ENCODE measurements at places on chromosomes 6 and 20. TPM values are rescaled to one million over a fixed set of nuclear protein-coding genes. Genes with fewer than 3 reads are reported as not detected.
A peak's percentile ranks its signal among the peaks of the same experiment; 100 is the strongest.

- H3K4me3 ChIP-seq, result no peak overlapping the region
- H3K27ac ChIP-seq, result no peak overlapping the region
- no peaks in the 10 kb centered on the region for H3K27me3 ChIP-seq
- H3K36me3 ChIP-seq, result no peaks in the 10 kb centered on the region
- H3K4me1 ChIP-seq, result no peaks in the 10 kb centered on the region
- DNase-seq, result no peak
These were observed 110.5 kb downstream of the ARHGAP18 start for GRCh38 chr6:129599467-129599866.

Gene ULBP1
- total RNA-seq, result 5.1 TPM

GRCh38 chr6:4032475-4032874 lies 46.5 kb downstream of the FAM217A start:
- H3K27me3 ChIP-seq, result no peaks in the 10 kb centered on the region
- H3K27ac ChIP-seq, result no peak overlapping the region
- DNase-seq, result no peak
- no peak overlapping the region for H3K4me3 ChIP-seq
- H3K4me1 ChIP-seq, result peaks cover 8% of the 10 kb centered on the region

Gene PTPN1
- 10.9 TPM for total RNA-seq

Gene HCRTR2
- not detected for total RNA-seq

- H3K4me1 ChIP-seq, result no peaks in the 10 kb centered on the region
- no peak overlapping the region for H3K27ac ChIP-seq
- H3K27me3 ChIP-seq, result no peaks in the 10 kb centered on the region
- no peak overlapping the region for H3K4me3 ChIP-seq
- no peaks in the 10 kb centered on the region for H3K36me3 ChIP-seq
- no peak for DNase-seq
These were observed 447.3 kb upstream of the GJE1 start for GRCh38 chr6:141685416-141685815.

DNA sequence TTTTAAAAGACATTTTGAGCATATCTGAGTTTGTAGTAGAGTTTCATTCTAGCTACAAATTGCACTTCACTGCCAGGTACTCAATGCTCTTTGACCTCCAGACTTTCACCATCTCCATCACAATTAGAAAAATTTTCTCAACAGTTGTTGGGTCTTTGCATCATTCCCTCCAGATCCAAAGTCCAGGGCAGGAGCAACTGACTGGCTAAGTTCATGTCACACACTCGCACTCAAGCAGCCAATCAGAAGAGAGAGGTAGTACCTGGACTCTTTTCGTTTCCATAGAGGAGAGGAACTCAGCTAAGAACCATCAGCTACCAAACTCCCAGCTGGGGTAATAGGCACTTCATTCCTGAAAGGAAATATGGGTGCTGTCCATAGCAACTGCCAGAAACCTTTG lies 9.0 kb downstream of the SPINT3 start:
- H3K4me1 ChIP-seq, result no peaks in the 10 kb centered on the region
- no peak overlapping the region for H3K4me3 ChIP-seq
- DNase-seq, result no peak
- no peaks in the 10 kb centered on the region for H3K36me3 ChIP-seq
- no peak overlapping the region for H3K27ac ChIP-seq

Gene PBOV1
- total RNA-seq, result not detected

- H3K27me3 ChIP-seq, result no peaks in the 10 kb centered on the region
- peaks cover 33% of the 10 kb centered on the region for H3K4me1 ChIP-seq
- no peak for DNase-seq
- H3K27ac ChIP-seq, result peak overlapping the region; percentile 30
These were observed 66.1 kb downstream of the PRND start for GRCh38 chr20:4787820-4788219.

- H3K27me3 ChIP-seq, result no peaks in the 10 kb centered on the region
- H3K4me3 ChIP-seq, result no peak overlapping the region
- no peak overlapping the region for H3K27ac ChIP-seq
- no peak for DNase-seq
- no peaks in the 10 kb centered on the region for H3K4me1 ChIP-seq
These were observed 5.9 kb upstream of the LPIN3 start for GRCh38 chr20:41334443-41335421.

- H3K27me3 ChIP-seq, result no peaks in the 10 kb centered on the region
- no peaks in the 10 kb centered on the region for H3K4me1 ChIP-seq
- no peak overlapping the region for H3K4me3 ChIP-seq
These were observed 14.5 kb upstream of the TFB1M start for GRCh38 chr6:155328539-155329459.

- no peaks in the 10 kb centered on the region for H3K27me3 ChIP-seq
- H3K36me3 ChIP-seq, result no peaks in the 10 kb centered on the region
- no peaks in the 10 kb centered on the region for H3K4me1 ChIP-seq
- no peak overlapping the region for H3K27ac ChIP-seq
These were observed 232.4 kb downstream of the BMP7 start for GRCh38 chr20:57034001-57034400.

DNA sequence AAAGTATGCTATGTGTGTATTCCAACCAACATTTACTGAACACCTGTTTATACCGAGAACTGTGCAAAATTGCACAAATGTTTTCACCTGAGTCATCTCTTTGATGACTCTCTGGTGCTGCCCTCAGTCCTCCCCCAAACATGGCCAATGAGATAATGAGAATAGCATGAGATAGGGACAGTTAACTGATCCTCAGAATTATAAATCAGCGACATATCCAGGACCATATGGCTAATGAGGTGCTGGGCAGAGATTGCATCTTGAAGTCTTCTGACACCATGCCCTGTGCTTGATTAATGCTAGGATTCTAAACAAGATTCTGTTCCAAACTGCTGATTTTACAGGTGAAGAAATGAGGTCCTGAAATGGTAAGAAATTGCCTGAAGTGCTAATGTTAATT lies 13.0 kb downstream of the CLVS2 start:
- no peak overlapping the region for H3K27ac ChIP-seq
- no peaks in the 10 kb centered on the region for H3K36me3 ChIP-seq
- H3K27me3 ChIP-seq, result no peaks in the 10 kb centered on the region
- no peaks in the 10 kb centered on the region for H3K4me1 ChIP-seq

GRCh38 chr6:24270011-24270410 lies 87.8 kb downstream of the DCDC2 start:
- no peak for DNase-seq
- no peaks in the 10 kb centered on the region for H3K27me3 ChIP-seq
- H3K4me3 ChIP-seq, result no peak overlapping the region
- peaks cover 14% of the 10 kb centered on the region for H3K4me1 ChIP-seq
- no peak overlapping the region for H3K27ac ChIP-seq

Gene HSF2
- 30.5 TPM for total RNA-seq

Gene GFRA4
- not detected for total RNA-seq

DNA sequence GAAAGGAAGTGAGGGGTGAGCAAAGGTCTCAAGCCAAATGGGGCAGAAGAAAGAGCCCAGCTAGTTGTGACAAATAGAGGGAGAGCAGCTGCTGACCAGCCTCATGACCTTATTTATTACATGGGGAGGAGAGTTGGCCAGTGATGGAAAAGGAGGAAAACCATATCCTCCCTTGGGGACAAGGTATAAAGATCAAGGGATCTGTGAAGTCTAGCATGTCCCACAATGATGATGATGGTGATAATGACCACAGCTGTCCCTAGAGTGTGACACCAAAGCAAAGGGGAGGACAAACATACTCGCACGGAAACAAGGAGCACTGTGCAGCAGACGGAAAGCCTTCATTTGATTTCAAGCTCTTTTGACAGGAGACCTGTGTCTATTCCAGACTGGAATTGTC lies 190.4 kb upstream of the MCHR2 start:
- no peaks in the 10 kb centered on the region for H3K27me3 ChIP-seq
- no peak overlapping the region for H3K27ac ChIP-seq
- no peaks in the 10 kb centered on the region for H3K4me1 ChIP-seq

All from Karpas-422 (cell line).